Activated naive CD8-positive, alpha-beta T cell treated with anti-CD3 and anti-CD28 coated beads for 36 hours (primary cell): ENCODE measurements at places on chromosomes 1 and 21.
A peak's percentile ranks its signal among the peaks of the same experiment; 100 is the strongest.

DNA sequence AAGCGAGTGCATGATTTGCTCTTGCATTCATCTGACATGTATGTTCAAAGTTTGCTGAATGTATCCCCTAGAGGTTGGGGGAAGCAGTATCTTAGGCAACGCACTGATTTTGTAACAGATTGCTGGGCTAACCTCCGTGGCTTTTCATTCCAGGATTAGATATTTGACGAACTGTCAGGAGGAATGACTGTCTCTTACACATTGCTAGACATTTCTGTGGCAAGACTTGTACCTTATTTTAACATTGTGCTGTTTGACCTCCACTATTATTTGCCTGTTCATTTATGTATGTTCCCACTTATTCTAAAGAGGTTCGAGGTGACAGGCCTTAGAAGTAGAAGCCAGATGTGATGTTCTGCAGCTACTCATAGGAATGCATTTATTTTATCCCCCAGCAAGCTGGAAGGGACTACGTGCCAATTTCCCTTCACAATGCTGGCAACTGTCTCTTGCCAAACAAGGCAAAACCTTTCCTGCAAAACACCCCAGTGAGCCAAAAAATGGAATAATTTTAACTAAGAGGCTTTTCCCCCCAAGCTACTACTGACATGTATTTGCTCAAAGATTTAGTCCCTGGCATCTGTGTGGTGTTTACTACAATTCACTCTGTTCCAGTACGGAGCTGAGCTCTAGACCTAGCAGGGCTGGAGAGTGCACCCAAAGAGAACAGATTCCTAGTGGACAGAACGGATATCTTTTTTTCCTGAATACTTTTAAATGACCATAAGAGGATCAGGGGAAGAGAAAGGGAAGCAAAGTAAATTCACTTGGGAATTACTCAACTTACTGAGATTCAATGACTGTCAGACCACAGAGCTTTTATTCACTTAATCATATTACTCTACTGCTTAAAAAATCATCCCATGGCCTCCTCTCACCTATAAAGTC lies 646.2 kb downstream of the SMYD3 start:
- no peak for DNase-seq

DNA sequence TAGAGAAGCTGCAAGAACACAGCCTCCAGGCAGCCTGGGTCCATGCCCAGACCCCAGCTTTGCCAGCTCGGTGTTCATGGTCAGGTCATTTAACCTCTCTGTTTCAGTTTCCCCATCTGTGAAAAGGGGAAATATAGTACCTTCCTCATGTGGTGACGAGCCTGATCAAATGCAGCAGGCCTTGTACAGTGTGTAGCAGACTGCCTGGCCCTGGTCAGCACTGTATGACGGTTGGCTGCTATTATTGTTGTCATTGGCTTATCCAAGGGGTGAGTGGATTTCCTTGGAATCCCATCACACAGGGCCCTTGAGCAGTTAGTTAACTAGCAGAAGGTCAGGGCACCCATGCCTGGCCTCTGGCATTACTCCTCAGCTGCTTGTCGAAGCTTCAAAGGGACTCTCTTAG lies 6.6 kb upstream of the TMEM51 start:
- no peak for DNase-seq

- peak; percentile 4 for DNase-seq
These were observed 182.9 kb downstream of the OMA1 start for GRCh38 chr1:58363585-58363984.

GRCh38 chr1:202565890-202566602 lies 144.2 kb downstream of the SYT2 start:
- DNase-seq: peak; percentile 12

- no peak for DNase-seq
These were observed 12.0 kb upstream of the SKI start for GRCh38 chr1:2215909-2216766.

DNA sequence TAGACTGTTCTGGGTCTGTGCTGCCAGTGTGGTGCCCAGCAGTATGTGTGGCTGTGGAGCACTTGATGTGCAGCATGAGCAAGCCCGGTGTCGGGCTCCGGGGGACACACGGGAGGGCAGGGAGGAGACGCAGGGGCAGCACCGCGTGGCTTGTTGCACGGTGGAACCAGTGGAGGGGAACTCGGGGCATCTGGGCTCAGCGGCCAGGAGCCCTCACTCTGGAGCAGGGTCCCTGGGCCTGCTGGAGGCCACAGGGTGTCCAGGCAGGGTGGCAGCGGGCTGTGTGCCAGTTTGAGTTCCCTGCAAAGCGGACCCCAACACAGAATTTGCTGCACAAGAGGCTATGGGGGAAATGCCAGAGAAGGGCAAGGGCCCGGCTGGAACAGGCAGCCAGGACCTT lies 30.6 kb downstream of the PCNT start:
- DNase-seq: no peak

- DNase-seq: no peak
These were observed 133.1 kb upstream of the C1orf174 start for GRCh38 chr1:4033129-4033676.

GRCh38 chr1:119637710-119638109 lies 10.4 kb downstream of the ZNF697 start:
- no peak for DNase-seq

DNA sequence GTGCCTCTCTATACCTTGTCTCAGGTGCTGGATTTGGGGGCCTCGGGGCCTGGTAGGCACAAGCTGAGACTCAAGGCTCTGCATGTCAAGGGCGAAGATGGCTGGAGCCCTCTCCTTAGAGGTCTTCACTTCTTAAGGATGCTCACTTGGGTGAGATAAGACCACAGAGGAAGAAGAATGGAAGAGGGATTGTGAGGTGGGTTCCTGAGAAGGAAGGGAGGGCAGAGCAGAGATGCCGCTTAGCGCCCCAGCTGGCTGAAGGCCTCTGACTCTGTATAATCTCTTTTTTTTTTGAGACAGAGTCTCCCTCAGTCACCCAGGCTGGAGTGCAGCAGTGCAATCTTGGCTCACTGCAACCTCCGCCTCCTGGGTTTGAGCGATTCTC lies 32.2 kb downstream of the SOX13 start:
- DNase-seq: no peak

- DNase-seq: no peak
These were observed 118.2 kb upstream of the GRIK3 start for GRCh38 chr1:37152491-37152890.

GRCh38 chr1:88433556-88433955 lies 250.5 kb upstream of the PKN2 start:
- DNase-seq: no peak
